ENCODE measurements at places on chromosomes 1 and 21.

- DNase-seq, result no peak
Measured at GRCh38 chr1:32953495-32953894, 11.1 kb downstream of the RNF19B start.

DNA sequence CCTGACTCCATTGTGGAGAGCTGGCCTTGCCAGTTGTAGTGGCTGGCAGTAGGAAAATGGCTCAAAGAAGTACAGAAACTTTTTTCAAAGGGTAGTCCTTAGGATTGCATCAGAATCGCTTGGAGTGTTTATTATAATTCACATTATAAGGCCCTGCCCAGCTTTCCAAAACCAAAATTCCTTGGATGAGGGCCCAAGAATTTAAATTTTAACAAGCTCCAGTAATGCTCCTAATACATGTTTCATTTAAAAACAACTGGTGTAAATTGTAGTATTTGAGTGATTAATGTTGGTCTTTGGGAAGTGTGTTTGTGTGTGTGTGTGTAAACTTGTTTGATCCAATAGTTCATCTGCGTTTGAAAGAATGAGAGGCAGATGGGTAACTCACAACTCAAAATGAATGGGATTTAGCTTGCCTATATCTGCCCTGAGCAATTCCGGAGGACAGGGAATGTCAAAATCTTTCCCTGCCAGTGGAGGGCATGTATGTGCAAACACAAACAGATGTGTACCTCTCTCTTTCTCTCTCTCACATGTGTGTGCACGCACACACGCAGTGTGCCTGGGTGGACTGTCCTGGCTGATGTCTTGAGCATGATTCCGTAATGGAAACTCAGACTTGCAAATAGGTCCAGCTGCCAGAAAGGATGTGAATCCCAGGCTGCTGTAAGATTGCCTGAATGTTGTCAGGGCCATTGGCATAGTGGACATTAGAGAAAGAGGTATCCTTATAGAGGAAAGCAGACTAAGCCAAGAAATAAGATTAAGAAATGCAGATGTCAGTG, 293.1 kb downstream of the LMX1A start:
- DNase-seq, result no peak

DNA sequence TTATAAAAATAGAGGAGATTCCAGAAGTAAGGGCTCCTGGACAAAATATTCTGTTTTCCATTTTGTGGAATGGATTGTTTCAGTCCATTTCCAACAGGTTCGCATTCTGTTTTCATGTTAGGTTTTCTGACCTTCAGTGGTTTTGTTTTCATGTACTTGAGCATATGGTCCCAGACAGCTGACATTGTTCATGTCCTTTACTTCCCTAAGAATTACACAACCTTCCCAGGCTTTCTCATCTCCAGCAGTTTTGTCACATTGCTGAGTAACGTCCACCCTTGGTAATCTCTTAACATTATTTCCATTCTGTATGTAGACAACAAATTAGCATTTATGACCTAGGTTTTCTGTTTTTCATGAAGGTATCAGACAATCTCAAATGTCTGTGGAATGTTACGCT, 21.0 kb upstream of the ERRFI1 start:
- no peak for DNase-seq

DNA sequence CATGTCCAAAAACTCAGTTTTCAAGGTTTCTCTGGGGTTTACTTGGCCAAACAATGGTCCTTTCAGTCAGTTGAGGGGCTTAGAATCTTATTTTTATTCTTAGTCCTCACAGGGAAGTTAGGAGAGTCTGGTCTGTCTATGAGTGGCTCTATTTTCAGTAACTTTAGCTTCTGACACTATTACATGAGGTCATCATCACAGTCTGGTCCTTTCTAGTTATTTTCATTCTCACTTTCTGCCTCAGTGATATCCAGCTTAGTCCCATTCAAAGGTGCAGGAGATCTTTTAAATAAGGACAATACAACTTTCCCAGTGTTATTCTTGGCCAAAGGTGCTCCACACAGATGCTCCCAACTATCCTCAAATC, 30.0 kb upstream of the FGGY start:
- no peak for DNase-seq

DNA sequence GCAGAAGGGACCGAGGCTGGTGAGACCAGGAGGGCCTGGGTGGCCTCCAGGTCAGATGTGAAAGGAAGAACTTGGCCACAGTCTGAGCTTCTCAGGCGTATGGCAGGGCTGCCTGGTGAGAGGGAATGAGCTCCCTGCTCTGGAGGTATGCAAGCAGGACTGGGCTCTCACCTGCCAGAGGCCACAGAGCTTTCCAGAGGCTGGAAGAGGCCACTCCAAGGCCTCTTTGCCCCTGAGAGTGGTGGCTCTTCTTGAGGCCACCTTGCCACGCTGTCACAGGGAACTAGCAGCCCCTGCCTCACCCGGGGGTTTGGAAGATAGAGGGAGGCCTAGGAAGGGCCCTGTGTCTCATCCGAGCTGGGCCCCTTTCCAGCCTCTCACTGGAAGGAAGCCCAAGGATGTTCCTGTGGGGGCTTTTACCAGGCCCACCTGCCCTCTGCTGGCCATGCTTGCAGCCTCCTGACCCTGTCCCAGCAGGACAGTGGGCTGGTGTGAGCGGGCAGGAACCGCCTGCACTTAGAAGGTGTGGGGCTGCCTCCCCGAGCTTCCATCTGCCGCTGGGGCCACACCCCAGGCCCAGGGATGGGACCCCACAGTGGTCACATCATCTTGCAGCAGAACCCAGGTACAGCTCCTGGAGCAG, 10.0 kb downstream of the PCSK9 start:
- DNase-seq, result no peak

GRCh38 chr1:20142001-20142710, 3.0 kb downstream of the PLA2G2F start:
- no peak for DNase-seq

DNA sequence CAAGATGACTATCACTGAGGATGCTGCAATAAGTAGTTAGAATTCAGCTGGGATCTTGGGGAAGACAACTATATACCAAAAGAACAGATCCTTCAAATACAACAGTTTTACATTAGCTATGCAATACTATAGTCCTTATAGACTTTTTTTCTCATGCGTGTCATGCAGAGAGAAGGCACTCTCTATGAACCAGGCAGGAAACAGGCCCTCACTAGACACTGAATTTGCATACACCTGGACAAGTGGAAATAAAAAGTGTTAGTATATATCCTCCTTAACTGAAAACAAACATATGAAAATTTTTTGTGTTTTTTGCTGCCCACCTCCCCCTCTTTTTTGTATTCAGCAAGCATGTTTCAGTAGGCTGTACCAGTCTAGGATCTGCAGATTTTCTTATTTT, 29.9 kb downstream of the TMCO1 start:
- no peak for DNase-seq

DNA sequence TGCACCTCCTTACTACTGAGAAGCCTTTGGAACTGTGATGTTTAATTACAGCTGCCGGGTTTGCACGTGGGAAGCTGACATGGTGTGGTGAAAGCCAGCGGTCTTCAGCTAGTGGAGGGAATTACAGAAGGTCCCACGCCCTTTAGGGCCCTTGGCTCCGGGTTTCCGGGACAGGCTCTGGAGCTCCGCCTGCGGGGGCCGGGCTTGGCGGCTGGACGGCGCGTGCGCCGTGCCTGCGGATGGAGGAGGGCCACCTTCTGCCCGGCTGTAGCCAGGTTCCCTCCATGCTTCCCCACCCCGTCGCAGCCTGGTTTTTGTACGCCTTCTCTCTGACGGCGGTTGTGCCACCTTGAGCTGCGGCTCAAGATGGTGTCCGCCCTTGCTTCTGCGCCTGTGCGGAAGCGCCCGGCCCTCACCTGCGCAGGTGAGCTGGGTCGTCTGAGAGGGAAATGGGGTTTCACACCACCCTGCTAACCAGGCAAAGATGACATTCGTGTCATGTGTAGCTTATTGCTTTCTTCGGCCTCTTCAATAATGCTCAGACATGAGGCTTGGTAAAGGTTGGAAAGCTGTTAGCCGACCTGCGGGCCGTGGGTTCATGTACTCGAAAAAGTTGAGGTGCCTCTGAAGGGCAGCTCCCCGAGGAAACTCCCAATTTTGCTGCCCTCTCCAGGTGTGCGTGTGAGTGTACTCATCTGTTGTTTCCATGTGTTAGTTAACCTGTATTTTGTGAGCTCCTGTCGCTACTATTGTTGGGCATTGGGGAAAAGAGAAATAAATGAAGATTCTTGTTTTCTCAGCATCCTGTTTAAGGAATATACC, 36.6 kb upstream of the OPRD1 start:
- peak; percentile 60 for DNase-seq

- no peak for DNase-seq
Measured at GRCh38 chr1:238458899-238459298, 568.2 kb upstream of the ZP4 start.

DNA sequence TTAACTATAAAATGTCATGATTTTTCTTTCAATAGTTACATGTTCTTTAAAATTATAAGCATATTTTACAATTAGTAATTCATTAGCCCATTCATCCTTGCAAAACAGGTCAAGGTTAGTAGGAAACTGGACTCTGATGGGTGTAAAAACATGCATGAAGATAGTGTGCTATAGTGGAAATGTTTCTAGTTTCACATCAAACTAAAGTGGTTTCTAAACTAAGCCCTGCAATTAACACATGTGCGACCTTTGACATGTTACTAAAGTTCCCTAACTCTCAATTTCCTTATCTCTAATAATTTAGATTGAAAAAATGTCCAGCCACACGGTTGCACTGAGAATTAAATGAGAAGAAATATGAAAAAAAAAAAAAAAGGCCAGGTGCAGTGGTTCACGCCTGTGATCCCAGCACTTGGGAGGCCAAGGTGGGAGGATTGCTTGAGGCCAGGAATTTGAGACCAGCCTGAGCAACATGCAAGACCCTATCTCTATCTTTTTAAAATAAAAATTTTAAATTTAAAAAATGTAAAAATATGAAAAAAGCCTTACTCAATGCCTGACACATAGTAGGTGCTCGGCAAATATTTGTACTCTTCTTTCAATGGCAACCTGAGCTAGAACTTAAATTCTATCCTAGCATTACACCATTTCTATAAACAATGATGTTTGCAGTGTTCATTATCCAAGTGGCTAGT, 44.1 kb upstream of the PALMD start:
- no peak for DNase-seq

GRCh38 chr1:180837020-180837419, 75.7 kb upstream of the KIAA1614 start:
- DNase-seq, result no peak

GRCh38 chr1:203551550-203551949, 57.6 kb downstream of the OPTC start:
- no peak for DNase-seq

GRCh38 chr1:220926146-220926545, 46.9 kb downstream of the HLX start:
- peak; percentile 92 for DNase-seq

GRCh38 chr1:15718199-15718601, 17.9 kb upstream of the SLC25A34 start:
- no peak for DNase-seq

DNA sequence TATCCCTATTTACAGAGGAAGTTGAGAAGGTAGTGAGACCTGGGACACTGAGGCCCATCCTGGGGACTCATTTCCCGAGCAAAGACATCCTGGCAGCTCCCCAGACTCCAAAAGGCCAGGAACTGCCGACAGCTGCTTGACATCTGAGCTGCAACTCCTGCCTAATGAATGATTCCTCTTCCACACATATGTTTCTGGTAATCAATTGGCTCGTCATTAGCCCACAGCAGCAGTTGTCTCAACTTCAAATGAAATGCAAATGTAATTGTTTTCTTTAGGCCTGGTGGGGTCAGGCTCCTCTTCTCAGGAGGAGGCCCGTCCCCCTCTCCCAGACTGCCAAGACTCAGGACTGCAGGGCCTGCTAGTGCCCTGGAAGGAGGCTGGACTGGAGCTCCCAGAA, 61.8 kb upstream of the DISP3 start:
- no peak for DNase-seq

DNA sequence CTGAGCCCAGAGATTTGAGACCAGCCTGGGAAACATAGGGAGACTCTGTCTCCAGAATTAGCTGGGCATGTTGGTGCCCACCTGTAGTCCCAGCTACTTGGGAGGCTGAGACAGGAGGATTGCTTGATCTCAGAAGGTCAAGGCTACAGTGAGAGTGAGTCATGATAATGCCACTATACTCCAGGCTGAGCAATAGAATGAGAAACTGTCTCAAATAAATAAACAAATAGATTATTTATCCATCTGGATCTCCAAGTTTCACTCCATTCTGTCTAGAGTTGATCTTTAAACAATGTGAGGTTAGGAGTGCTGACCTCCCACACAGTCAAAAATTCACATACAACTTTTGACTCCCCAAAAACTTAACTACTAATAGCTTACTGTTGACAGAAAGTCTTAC, 106.8 kb upstream of the PALMD start:
- no peak for DNase-seq

- peak; percentile 94 for DNase-seq
Measured at GRCh38 chr1:172976222-172977041, 74.3 kb downstream of the TNFSF18 start.

DNA sequence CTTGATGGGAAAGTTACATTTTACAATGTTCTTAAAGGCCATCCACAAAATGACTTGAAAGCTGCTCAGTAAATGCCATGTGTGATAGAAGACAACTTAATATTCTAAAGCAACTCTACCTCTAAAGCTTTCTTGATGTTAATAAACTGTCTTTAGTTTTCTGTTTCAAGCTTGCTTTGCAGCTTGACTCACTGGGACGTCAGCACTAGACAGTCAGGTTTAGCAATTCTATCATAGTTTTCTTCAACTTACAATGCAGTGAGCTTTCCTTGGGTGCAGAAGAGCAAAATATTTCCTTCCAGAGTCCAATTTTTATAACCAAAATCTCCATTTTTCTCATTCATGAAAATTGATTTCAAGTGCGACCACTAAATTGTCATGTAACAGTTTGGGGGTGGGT, 273.1 kb downstream of the NTNG1 start:
- DNase-seq, result no peak

DNA sequence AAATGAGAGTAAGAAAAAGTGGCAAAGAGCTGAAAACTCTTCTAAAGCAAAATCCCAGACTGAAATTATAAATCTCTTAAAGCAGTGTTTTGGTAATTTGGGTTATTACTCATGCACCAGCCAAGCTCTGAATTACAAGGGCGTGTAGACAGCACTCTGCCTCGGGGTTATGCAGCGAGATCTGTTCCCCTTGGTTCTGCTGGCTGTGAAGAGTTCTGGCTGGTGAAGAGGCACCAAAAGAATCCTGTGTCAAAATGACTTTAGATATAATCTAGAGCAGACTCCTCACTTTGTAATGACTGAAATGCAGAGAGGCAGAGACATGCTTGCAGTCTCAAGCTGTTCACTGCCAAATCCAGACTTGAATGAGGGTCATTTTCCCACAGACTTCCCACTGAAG, 461.8 kb upstream of the CXADR start:
- no peak for DNase-seq

GRCh38 chr1:40316595-40317393, at the start of gene COL9A2:
TSS of gene COL9A2 (minus strand) at chr1:40317286. CDS start at chr1:40317197, 89 bp downstream.
- no peak for DNase-seq

DNA sequence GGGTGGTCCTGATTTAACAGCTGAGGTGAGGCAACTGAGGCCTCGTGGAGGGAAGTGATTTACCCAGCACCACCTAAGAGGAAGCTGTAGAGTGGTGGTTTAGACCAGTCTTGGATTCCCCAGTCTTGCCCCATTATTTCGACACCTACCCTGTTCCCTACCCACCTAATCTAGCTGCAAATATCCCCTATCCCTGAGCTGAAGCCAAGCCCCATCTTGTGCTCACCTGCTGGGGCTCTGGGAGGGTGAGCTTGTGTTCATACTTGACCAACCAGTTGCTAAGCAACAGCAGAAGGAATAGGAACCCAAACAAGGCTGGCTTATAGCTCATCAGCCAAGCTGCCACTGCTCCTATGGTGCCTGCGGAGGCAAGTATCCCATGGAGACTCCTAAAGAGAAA, 2.0 kb downstream of the TEX46 start:
- no peak for DNase-seq
